ENCODE measurements at places on chromosomes 16 and 17.

- no peaks in the 10 kb centered on the region for H3K27me3 ChIP-seq
- no peaks in the 10 kb centered on the region for H3K36me3 ChIP-seq
- DNase-seq = no peak
- H3K4me3 ChIP-seq = no peak overlapping the region
- no peak overlapping the region for H3K27ac ChIP-seq
These were observed 58.7 kb downstream of the CMC2 start for GRCh38 chr16:80947708-80948625.

GRCh38 chr17:12566291-12566690 is 99.4 kb upstream of the MYOCD start:
- peaks cover 7% of the 10 kb centered on the region for H3K4me1 ChIP-seq
- no peak overlapping the region for H3K4me3 ChIP-seq
- no peaks in the 10 kb centered on the region for H3K36me3 ChIP-seq
- no peak overlapping the region for H3K27ac ChIP-seq
- no peaks in the 10 kb centered on the region for H3K27me3 ChIP-seq
- peak; percentile 50 for DNase-seq

DNA sequence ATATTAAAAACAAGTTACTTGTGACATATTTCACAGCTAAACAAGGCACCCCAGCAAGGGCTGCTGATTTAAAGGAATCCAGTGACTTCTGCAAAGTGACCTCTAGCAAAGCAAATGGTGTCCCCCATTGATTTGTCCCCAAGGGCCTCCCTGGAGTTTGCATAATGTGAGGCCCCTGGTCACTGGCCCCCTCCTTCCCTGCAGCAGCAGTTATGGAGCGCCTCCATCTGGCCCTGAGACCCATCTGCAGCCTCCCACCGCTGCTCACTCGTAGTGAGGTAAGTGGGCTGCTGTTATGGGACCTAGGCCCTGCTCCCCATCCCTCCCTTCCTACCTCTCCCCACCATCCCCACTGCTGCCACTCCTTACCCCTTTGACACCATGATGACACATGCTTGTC is 19.6 kb upstream of the EEF2K start:
- no peak overlapping the region for H3K4me3 ChIP-seq
- peak; percentile 85 for DNase-seq
- no peaks in the 10 kb centered on the region for H3K36me3 ChIP-seq

- H3K27me3 ChIP-seq = no peaks in the 10 kb centered on the region
- no peaks in the 10 kb centered on the region for H3K36me3 ChIP-seq
- DNase-seq = no peak
- H3K4me1 ChIP-seq = no peaks in the 10 kb centered on the region
These were observed 15.2 kb upstream of the RAP1GAP2 start for GRCh38 chr17:2780931-2781454.

- no peaks in the 10 kb centered on the region for H3K36me3 ChIP-seq
- DNase-seq = no peak
- no peaks in the 10 kb centered on the region for H3K4me1 ChIP-seq
- H3K27me3 ChIP-seq = no peaks in the 10 kb centered on the region
- H3K27ac ChIP-seq = no peak overlapping the region
These were observed 15.5 kb downstream of the CENPX start for GRCh38 chr17:82007228-82007494.

DNA sequence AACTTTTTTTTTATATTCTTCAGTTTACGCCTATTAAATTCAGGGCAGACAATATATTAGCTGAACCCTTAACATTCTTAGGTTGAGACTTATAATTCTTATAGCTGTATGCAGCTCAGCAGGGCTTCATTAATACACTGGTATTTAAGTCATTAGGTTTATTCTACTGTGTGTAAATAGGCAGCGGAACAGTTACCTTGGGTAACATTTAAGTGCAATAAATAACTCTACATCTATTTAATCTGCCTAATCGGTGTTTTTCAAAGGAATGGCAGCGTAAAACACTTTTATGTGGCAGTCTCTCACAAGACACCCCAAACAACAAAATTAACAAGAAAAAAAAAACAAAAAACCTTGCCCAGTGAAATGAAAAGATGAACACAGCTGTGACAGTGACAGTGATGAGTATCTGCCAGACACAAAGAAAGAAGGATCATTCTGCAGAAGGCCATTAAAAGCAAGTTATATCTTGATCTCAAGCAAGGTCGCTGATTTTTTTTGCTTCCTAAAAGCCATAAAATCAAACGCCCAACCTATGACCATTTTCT is 32.6 kb downstream of the KCNJ2 start:
- no peaks in the 10 kb centered on the region for H3K36me3 ChIP-seq
- no peaks in the 10 kb centered on the region for H3K4me1 ChIP-seq
- no peak overlapping the region for H3K27ac ChIP-seq

DNA sequence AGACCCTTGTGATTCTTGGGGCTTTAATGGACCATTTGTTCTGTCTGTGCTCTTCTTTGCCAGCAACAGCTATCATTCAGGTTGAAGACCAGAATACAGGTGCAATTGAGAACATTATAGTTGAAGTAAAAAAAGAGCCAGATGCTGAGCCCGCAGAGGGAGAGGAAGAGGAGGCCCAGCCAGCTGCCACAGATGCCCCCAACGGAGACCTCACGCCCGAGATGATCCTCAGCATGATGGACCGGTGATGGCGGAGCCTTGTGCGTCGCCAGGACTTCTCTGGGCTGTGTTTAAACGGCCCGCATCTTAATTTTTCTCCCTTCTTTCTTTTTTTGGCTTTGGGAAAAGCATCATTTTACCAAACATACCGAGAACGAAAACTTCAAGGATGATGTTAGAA is 7.3 kb upstream of the CARMIL2 start:
- H3K4me1 ChIP-seq = no peaks in the 10 kb centered on the region
- no peak overlapping the region for H3K4me3 ChIP-seq
- H3K27ac ChIP-seq = no peak overlapping the region
- H3K27me3 ChIP-seq = no peaks in the 10 kb centered on the region
- no peak for DNase-seq
